ENCODE measurements at places on chromosomes 5 and 9. TPM values are rescaled to one million over a fixed set of nuclear protein-coding genes. Genes with fewer than 3 reads are reported as not detected.

DNA sequence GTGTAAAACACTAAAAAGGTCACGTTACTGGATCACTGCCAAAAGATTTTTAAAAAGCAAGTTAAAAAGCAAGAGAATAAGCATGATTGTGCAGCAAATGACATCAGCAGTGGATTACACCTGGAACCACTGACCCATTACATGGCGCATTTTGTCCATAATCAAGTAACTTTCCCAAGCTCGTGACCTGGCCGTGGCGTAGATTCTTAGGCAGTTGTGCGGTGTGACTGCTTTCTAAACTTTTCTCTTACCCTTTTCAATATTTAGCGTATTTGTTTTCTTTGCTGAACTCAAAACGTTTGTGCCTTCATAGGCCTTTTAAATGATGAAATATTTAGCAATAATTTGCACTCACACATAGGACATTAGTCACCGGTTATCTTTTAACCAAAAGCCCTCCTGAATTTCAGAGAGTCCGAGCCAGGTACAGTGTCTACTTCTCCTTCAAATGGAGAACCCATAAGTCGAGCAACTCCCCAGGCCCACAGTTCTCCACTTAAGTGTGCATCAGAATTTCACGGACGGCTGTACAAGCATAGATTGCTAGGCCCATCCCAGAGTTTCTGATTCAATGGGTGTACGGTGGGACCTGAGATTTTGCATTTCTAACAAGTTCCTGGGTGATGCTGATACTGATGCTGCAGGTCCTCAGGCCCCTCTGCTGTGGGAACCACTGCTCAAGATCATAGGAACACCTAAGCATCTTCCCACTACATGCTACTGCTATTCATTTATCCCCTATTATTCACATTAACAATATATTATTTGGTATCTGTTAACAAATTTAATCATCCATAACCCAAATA lies 144.4 kb downstream of the GLIS3 start:
- no peak for DNase-seq

ASPN gene
- total RNA-seq: 34.5 TPM

KIAA0825 gene
- total RNA-seq: 4.8 TPM

DNA sequence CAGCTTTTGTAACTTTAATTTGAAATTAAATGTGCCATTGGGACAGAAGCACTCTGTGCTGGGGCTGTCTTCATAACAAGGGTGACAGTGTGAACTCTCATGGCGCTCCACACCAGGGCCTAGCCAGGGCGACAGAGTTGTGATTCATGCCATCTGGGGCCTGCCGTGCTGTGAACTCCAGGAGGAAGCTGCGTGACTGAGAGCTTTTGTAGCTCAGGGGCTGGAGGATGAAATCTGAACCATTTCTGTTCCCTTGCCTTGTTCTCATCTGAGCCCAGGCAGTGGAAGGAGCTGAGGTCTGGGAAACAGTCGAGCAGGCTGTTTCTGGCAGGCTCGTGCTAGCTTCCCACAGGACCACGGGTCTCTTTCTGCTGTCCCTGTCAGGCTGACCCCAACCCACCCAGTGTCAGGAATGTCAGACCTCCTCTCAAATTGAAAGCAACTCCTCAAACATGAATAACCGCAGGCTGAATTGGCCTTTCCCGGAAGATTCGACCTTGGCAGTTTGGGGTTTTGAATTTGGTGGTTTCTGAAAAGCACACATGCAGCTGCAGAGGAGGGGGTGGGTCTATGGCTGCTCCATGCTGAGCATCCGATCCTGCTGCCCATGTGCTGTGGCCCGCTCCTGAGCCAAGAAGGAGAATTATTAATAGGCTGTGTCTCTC lies 69.2 kb upstream of the RPS23 start:
- peak; percentile 82 for DNase-seq
